Fibroblast of skin of right quadriceps (primary cell): ENCODE measurements at places on chromosomes 16 and 17.

GRCh38 chr16:30927789-30928378, 4.5 kb downstream of the FBXL19 start:
- DNase-seq = peak; percentile 38

- DNase-seq = peak; percentile 19
Observed at GRCh38 chr17:5019475-5019956, 15.7 kb downstream of the SLC52A1 start.

DNA sequence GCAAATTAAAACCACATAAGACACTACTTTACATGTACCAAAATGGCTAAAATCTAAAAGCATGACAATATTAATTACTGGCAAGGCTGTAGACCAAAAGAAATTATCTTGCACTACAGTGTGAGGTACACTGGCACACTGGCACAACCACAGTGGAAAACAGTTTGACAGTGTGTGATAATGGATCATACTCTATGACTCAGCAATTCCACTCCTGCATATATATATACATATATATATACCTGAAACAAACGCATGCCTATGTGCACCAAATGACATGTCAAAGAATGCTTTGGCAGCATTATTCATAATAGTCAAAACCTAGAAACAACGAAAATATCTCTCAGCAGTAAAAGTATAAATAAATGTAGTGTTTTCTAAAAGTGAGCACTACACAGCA, 4.6 kb upstream of the DYNLRB2 start:
- no peak for DNase-seq

DNA sequence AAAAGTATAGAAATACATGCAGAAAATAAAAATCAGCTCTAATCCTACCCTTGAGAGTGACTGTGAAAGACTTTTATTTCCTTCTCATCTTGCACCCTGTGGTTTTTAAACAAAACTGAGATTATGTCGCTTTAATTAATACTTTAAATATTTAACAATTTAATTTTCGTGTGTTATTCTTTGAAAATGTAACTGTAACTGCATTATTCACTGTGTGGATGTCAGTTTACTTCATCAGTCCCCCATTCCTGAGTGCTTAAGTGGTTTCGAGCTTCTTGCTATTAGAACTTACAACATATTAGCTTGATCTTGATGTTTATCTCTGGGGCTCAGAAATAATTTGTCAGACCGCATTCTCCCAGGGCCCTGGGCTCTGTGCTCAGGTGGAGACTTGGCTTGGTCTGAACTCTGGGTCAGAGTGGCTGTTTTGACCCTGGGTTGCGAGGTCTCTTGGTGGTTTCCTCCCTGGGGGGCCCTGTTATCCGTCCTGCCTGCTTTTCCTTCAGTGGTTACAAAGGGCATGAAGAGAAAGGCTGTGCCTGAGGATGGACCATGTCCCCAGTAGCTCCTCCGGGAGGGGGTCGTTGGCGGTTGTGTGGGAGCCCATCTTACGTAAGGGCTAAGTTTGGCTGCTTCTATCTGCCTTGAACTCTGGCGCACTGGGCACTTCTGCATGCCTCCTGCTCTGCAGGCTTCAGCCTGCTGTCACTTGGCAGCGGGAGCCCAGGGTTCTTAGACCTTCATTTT, 25.7 kb downstream of the AKAP1 start:
- no peak for DNase-seq

DNA sequence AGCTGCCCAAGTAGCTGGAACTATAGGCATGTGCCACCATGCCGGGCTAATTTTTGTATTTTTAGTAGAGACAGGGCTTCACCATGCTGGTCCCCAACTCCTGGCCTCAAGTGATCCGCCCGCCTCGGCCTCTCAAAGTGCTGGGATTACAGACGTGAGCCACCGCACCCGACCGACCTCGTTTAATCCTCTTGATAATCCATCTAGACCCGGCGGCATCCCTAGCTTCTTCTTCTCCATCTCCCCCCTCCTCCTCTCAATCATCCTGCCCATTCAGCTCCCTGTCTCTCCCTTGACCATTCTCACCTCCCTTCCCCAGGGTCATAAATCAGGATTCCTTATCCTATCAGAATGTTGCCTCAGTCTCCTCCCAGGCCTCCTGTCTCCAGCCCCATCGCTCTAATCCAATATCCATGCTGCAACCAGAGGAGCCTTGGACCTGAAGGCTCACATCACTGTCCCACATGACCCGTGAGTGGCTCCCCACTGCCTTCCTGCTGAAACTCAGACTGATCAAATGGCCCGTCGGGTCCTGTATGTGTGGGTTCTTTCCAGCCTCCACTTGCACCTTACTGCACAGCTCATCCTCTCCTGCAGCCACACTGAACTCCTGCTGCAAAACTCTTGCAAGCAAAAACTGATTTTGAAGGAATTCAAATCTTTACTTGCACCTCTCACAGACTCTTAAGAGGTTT, 74.1 kb upstream of the CDH5 start:
- DNase-seq = no peak

GRCh38 chr17:56803071-56803470, 30.6 kb downstream of the C17orf67 start:
- no peak for DNase-seq

- no peak for DNase-seq
Observed at GRCh38 chr17:78409191-78409928, 30.9 kb downstream of the PGS1 start.

- DNase-seq = no peak
Observed at GRCh38 chr17:47338026-47338425, 14.3 kb downstream of the EFCAB13 start.

DNA sequence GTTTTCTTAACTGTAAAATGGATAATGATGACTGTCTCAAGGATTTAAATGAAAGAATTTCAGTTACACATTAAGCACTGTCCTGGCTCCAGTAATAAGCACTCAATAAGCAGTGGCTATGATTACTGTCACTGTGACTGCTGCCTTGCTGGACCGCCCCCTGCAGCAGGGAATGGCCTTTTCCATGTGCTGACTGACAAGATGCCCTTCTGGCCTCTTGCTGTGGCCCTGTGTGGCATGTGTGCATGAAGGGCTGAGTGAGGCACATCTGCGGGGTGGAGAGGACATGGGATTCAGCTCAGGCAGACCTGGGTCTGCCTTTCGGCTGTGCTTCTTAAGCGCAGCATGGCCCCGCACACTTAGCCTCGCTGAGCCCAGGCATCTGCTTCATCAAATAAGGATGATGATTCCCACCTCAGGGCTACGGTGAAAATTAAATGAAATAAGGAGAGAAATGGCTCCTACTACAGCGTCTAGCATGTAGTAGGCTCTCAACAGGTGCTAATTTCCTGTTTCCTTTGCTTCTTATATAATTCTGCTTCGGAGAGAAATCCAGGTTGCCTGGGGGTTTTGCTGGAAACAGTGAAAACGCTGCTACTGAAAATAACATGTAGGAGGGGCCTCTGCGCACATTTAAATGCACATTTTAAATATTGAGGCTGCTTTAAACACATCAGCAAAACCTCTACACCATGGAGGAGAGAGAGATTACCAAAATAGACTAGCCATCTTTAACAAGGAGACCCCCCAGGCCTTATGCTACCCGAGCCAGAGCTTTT, 183.9 kb downstream of the PARN start:
- DNase-seq = no peak

GRCh38 chr17:17551361-17551760, 40.1 kb downstream of the PEMT start:
- DNase-seq = peak; percentile 35

DNA sequence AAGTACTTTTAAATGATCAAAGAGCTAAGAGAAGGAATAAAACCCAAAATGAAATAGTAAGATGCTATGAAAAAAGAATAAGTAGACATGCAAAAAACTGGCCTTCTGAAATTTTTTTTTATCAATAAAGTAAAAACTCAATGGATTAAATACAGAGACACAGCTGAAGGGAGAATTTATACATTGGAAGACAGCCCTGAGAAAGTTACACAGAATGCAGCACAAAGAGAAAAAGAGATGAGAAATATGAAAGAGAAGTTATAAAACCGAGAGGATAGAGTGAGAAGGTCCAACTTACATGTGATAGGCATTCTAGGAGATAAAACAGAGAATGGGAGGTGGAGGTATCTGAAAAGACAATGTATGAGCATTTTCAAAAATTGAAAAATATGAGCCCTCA, 57.0 kb downstream of the MARF1 start:
- DNase-seq = no peak

DNA sequence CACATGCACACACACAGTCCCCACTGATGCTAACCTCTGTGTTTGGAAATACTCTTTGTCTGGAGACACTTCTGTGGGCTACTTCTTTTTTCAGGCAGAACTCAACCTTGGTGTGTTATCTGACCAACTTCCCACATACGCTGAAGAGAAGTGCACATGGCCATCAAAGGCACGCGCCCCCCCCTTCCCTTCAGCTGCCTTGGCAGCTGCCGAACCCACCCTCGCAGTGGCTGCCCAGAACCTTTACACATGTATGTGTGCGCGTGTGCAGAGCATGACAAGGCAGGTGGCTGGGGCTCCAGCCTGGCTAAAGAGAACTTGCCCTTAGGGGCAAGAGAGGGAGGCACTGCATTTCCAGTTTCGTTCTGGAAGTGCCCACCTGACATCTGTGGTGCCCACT, 3.9 kb downstream of the RAPGEFL1 start:
- no peak for DNase-seq

DNA sequence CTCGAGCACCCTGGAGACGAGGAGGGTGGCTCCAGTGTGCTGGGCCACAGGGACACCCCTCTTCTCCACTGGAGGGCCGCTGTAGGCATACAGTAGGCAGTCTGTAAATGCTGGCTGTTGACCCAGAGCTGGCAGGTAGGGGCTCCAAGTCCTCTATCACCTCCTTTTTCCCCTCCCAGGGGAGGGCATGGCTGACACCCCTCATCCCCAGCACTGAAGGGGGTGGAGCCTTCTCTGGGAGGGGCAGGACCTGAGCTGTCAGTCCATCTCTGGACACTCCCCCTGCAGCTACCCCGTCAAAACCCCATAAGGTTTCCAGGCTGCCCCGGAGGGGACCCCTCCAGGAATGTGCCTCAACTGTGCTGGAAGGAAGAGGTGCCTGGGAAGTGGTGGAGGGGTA, 2.4 kb downstream of the KCNJ12 start:
- no peak for DNase-seq
